ENCODE measurements at places on chromosomes 5 and 9.
A peak's percentile ranks its signal among the peaks of the same experiment; 100 is the strongest.

GRCh38 chr5:111422245-111422644 is 90.1 kb downstream of the STARD4 start:
- DNase-seq: no peak

- DNase-seq: no peak
These were observed 148.3 kb downstream of the CMYA5 start for GRCh38 chr5:79837761-79838551.

- DNase-seq: no peak
These were observed 113.3 kb upstream of the LHFPL2 start for GRCh38 chr5:78761840-78762239.

- no peak for DNase-seq
These were observed 43.5 kb upstream of the ANKDD1B start for GRCh38 chr5:75567710-75568109.

DNA sequence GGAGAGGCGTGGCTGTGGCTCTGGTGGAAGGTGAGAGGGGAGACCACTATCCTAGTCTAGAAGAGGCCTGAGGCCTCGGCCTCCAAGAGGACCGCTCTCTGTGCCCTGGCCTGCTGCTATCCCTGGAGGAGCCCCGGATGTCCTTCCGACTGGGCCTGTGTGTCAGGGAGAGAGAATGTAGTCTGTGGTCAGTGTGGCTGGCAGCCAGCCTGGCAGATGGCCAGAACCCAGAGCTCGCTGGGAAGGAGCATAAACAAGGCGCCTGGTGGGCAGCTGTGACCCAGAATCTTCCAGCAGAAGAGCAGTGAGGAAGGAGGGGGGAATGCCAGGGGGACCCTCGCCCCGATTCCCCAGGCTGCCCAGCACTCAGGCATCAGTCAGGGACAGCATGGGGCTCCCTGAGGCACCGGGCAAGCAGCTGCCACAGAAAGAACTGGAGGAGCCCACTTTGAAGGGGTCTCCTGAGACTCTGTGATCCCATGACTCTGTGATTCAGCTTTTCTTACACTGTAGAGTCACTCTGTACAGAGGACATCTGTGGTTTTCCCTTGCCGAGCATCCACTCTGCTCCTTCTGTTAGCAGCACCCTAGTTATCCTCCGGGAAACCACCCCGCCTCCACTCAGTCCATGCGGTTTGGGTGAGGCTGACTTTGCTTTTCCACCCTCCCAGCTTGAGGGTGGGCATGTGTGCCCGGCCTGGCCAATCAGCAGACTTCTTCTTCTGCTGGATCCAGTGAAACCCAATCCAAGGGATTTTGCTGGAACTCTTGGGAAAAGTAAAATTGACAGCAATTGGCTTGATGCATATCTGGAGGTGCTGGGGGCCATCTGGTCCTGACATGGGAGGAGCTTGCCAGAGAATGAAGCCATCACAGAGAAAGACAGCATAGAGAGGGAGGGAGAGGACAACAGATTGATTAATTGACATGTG is 46.2 kb upstream of the PWWP2A start:
- peak; percentile 94 for DNase-seq

GRCh38 chr5:161274951-161275350 is 271.6 kb downstream of the GABRB2 start:
- no peak for DNase-seq

- no peak for DNase-seq
These were observed 6.0 kb upstream of the IRX4 start for GRCh38 chr5:1888541-1889251.

GRCh38 chr9:126883636-126884035 is 23.2 kb downstream of the ZBTB34 start:
- no peak for DNase-seq

- no peak for DNase-seq
These were observed 85.2 kb upstream of the CLINT1 start for GRCh38 chr5:157944077-157944633.

- DNase-seq: no peak
These were observed 28.0 kb upstream of the DMRT3 start for GRCh38 chr9:948497-948896.

- DNase-seq: no peak
These were observed 6.7 kb upstream of the ANKRD18B start for GRCh38 chr9:33517373-33517772.

GRCh38 chr5:113223831-113224604 is 210.8 kb downstream of the TSSK1B start:
- no peak for DNase-seq

DNA sequence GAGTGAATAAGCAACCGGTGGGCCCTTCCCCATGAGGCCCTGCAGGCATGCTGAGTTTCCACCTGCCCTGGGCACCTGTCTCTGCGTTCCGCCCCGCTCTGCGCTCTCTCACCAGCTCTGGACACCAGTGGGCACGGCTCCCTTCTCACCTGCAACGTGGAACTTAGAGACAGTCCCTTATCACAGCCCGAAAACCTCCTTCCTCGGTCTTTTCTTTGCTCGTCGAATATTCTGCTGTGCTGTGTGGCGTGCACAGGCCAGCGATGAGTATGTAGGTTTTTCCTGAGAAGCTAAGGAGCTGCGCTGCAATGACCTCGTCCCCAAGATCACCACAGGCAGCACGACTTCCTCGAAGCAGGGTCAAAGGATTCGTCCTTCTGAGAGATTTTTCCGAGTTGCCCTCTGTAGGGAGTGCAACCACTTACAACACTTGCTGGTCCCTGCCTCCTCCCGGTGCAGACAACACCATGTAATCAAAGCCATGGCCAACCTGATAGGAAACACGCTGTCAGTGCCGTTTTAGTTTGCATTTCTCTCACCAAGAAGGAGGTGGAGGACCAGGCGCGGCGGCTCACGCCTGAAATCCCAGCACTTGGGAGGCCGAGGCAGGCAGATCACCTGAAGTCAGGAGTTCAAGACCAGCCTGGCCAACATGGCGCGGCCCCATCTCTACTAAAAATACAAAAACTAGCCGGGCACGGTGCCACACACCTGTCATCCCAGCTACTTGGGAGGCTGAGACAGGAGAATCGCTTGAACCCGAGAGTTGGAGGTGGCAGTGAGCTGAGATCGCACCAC is 27.2 kb upstream of the NOTCH1 start:
- DNase-seq: no peak

DNA sequence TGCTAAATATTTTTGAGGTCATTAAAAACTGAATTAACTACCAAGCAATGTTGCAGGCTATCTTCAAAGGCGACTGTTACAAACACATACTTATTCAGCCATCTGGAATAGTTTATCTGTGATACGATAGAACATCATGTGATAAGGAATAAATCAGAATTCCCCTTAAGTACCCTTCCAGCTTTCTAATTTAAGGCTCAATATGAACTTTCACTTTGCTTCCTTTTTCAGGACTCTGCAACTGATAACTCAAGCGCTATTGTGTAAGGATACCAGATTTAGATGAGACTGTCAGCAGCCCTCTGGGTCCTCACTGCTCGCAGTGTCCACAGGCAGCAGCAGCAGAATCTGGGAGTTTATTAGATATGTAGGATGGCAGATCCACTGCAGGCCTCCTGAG is 416.3 kb downstream of the SPATA31D1 start:
- no peak for DNase-seq

DNA sequence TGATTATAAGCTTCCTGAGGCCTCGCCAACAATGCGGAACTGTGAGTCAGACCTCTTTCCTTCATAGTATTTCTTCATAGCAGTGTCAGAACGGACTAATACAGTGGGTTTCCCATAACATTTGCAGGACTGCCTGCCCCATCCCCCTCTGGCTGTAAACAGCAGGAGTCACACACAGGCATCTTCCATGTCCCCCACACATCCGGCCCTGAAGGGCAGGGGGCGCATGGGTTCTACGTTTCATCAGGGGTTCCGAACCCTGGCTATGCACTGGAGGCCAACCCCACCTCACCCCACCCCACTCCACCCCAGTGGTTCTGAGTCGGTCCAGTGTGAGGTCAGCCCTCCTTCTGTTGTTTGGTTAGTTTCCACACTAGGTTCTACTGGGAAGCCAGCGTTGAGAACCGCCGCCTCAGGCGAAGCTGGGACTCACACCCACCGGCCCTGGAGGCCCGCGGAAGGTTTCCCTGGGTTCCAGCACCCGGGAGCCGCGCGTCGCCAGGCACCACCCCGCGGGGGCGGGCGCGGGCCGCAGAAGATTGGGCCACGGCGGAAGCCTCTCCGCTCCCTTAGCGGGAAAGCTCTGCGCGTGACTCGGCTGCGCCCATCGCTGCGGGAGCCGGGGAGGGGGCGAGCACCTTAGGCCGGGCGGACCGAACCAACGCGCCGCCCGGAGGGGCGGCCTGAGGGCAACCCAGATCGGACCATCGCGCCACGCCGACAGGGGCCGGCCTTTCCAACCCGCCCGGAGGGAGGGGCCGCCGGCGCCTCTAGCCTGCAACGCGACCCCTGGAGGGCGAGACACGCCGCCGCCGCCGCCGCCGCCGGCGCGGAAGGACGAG is at the start of gene RUSC2:
RUSC2 (plus strand) TSS at position 799 of the 842 bp plus-strand sequence. CDS start 56,411 bp downstream, outside the sequence.
- DNase-seq: peak; percentile 81

GRCh38 chr9:125476645-125477044 is 215.0 kb downstream of the GAPVD1 start:
- DNase-seq: no peak

- DNase-seq: no peak
These were observed 1.5 kb upstream of the RASGRF2 start for GRCh38 chr5:80958616-80959015.

DNA sequence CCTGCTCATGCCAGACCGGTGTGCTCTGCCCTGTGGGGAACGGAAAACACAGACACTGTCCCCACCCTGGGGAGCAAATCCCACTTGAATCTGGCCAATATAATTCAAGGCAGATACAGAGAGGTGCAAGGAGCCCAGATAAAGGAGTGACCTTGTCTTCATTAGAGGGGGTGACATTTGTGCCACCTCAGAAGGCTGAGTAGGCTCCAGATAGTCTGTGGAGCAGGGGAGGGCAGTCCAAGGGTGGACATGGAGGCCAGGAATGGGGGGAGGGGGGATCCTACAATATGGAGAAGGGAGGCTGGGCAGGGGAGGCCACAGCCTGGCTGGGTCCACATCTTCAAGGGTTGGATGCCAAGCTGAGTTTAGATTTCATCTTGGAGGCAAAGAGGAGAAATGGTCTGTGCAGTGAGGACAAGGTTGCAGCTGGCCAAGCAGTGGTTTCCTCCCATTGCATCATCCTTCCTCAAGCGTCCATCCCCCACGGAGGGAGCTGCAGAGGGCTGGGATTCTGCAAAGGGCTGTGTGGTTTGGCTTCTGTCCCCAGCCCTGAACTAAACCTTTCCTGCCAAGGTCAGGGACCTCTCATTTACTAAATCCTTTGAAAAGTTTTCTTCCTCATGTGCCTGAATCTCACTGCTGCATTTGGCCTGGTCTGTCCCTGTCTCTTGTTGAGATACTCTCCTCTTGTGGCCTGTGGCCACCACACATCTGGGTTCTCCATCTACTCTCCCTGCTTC is 60.1 kb downstream of the GALNT12 start:
- peak; percentile 97 for DNase-seq

GRCh38 chr9:5784526-5785315 is 48.2 kb downstream of the ERMP1 start:
- DNase-seq: no peak

- DNase-seq: no peak
These were observed 3.5 kb downstream of the NRARP start for GRCh38 chr9:137298401-137299202.

- DNase-seq: no peak
These were observed 159.7 kb upstream of the TLX3 start for GRCh38 chr5:171149333-171149732.

GRCh38 chr9:137247135-137247915 is 3.8 kb upstream of the STPG3 start:
- DNase-seq: no peak

GRCh38 chr9:419571-420171 is 205.0 kb downstream of the DOCK8 start:
- DNase-seq: peak; percentile 51

DNA sequence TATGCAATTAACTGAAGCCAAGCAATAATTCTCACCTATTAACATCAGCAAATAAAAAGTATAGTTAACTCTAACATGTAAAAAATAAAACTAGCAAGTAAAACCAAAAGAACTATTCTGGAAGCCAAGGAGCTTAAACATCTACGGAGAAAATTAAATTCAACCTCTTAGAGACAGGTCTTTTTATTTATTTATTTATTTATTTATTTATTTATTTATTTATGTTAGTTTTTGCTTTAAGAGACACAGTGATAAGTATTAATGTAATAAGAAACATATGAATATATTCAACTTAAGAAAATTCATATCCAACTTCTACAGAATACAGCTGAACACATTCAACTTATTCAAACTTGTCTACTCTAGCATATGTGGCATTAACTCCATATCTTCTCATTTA is 472.1 kb upstream of the IZUMO3 start:
- DNase-seq: no peak

DNA sequence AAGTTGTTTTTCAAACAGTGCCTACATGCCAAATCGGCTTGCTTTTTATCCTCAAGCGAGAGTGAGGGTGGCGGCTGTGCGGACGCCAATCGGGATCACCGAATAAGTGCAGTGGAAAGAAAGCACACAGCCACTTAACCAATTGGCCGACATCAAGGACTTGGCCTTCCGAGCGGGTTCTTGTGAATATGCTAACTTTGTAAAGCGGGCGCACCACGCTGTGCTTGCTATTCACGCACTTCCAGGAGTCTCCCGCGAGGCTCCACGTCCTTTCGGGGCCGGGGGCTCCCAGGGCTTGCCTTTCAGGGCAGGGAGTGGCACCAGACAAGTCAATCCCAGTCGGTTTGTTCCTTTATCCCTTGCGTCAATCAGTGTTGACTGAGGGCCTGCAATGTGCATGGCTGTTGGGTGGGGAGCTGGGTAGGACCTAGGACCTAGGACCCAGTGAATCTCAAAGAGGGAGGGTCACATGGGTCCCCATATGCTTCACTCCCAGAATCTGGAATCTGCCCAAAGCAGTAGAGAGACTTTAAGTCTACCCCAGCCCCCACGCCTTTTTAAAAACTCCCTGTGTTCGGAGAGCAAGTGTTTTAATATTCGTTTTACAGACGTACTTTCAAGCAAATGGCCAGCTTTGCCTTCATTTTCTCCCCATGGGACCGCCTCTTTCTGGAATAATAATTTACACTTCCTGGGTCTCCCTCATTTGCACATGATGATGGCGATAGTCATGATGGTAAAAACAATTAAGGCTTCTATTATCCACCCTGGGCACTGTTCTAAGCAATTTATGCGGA is 2.0 kb upstream of the GCNT4 start:
- no peak for DNase-seq

GRCh38 chr5:123282444-123282843 is 140.8 kb downstream of the CEP120 start:
- no peak for DNase-seq

DNA sequence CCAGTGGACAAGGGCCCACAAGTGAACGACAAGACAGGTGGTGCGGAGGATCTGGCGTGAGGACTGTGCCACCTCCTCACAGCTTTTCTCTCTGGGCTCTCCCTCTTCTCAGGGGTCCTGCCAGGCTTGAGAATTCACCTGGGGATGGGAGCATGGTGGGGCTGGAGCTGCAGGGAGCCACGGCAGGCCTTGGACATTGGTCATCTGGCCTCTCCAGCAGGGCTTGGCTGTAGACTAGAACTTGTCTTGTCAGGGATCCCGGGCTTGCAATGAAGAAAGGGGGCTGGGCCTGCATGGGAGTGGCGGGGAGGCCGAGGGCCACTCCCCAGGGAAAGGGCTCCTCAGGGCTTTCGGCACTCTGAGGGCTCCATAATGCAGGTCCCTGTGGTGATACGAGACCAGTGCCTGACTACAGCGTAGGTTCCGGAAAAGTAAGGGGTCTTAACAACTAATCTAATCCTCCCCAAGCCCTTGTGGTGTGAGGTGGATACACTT is 126.7 kb downstream of the MACROH2A1 start:
- no peak for DNase-seq
